ENCODE measurements at places on chromosomes 7 and 10. TPM values are rescaled to one million over a fixed set of nuclear protein-coding genes. Genes with fewer than 3 reads are reported as not detected.

- DNase-seq = no peak
Measured at GRCh38 chr10:125043841-125044658, 102.1 kb downstream of the ZRANB1 start.

GRCh38 chr7:105277341-105277740, 111.4 kb downstream of the SRPK2 start:
- no peak for DNase-seq

CYP3A4 gene
- 2.7 TPM for total RNA-seq

DNA sequence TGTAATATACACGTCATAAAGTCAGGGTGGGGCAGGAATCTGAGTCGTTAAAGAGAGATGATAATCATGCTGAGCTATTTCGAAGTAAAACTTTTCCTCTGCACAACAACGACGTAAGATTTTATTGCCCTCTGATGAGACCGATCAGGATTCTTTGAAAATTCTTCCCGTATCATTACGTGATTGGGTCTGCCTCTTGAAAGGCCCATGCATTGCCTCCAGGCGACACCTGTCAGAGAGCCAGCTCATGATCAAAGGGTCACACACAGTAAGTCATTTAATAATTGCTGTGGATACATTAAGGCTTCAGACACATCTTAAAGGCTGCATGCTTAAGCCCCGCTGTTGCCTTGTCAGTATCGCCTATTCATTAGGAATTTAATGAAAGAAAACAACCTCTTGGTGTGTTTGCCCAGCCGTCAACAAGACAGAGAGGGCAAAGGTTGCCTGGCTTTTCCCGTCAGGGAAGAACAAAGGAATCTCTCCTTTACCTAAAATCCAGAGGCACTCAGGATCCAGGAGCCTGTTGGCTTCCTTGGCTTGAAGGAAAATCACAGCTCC, 189.0 kb upstream of the SH2B2 start:
- DNase-seq = no peak

GRCh38 chr7:102077081-102077480, 209.6 kb upstream of the SH2B2 start:
- DNase-seq = no peak

ITGB8 gene
- 66.1 TPM for total RNA-seq

LIPN gene
- 25.9 TPM for total RNA-seq

DNA sequence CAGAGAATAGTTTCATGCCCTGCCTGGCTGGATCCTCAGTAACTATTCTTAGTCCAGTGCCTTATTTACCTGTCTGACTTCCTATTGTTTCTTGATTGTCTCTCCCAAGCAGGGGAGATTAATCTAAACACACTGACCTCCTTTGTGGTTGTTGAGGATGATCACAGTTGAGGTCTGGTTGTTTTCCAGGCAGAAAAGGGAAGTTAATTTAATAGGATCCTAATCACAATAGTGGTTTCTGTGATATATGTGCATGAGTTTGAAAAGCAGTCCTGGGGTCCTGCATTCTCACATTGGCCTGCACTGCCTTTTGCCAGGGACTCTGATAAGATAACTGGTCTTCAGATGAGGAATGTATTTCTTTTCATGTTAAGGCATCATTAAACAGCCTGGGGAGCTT, 130.1 kb downstream of the SND1 start:
- DNase-seq = no peak

- DNase-seq = no peak
Measured at GRCh38 chr7:82527851-82528250, 84.3 kb upstream of the CACNA2D1 start.

DNA sequence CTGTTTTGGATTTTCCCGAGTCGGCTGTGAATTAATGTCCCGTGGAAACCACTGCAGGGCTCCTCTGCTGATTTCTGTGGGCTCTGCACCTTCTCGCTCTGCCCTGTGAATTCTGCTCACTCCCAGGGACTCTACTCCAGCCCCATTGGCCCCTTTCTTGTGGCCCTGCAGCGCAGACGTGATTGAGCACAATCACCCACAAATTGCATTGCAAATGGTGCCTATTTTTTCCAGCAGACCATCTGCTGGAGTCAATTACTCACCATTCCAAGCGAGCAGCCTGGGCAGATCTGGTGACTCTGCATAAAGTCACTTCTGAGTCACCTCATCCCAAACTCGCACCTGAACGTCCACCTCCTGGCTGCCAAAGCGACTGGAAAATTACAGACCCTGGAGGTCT, 235.8 kb downstream of the PAXIP1 start:
- no peak for DNase-seq

SNX8 gene
- total RNA-seq = 22.8 TPM

GRCh38 chr10:74234569-74234968, 83.5 kb downstream of the ADK start:
- no peak for DNase-seq

CLRN3 gene
- not detected for total RNA-seq

GRCh38 chr10:369684-370448, 234.6 kb downstream of the ZMYND11 start:
- no peak for DNase-seq

DNA sequence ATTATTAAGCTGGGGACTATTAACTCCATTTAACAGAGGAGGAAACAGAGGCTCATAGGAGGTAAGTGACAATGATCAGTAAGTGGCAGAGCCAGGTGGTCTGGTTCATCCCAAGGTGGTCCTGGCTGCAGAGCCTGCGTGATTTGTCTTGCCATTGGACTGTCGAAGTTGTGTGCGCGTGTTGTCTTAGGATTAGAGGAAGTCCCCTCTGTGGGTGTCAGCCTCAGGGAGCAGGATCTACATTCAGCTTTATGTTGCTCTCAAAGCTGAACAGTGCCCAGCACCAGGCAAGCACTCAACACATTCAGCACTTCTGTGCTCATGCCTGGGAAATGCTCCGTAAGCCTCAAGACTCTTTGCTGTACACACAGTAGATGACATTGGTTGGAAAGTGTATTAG, 139.5 kb downstream of the HERPUD2 start:
- DNase-seq = no peak

GRCh38 chr7:121369462-121369861, 26.6 kb downstream of the FAM3C start:
- no peak for DNase-seq
